ENCODE measurements at places on chromosomes 5 and 9. TPM values are rescaled to one million over a fixed set of nuclear protein-coding genes. Genes with fewer than 3 reads are reported as not detected.

Gene PLAC8L1
- polyA plus RNA-seq = not detected

Gene PROB1
- polyA plus RNA-seq = 0.51 TPM

Gene RICTOR
- 11.3 TPM for polyA plus RNA-seq

Gene OTP
- not detected for polyA plus RNA-seq

Gene IFNB1
- not detected for polyA plus RNA-seq

Gene MEIKIN
- not detected for polyA plus RNA-seq

Gene OR4F3
- polyA plus RNA-seq = not detected

Gene ARL15
- 19.1 TPM for polyA plus RNA-seq

Gene F2RL1
- 9.9 TPM for polyA plus RNA-seq

Gene ZFP2
- 0.63 TPM for polyA plus RNA-seq

Gene FSTL4
- not detected for polyA plus RNA-seq

Gene ZDHHC11B
- not detected for polyA plus RNA-seq

Gene IRX4
- not detected for polyA plus RNA-seq

Gene KIF20A
- 0.60 TPM for polyA plus RNA-seq

Gene CBY3
- not detected for polyA plus RNA-seq

Gene SLC34A3
- not detected for polyA plus RNA-seq

Gene MLANA
- not detected for polyA plus RNA-seq

Gene VCAN
- polyA plus RNA-seq = not detected

Gene CHSY3
- not detected for polyA plus RNA-seq

Gene PAEP
- not detected for polyA plus RNA-seq

Gene TTC33
- polyA plus RNA-seq = 17.0 TPM

Gene FCN1
- polyA plus RNA-seq = not detected

Gene CEL
- not detected for polyA plus RNA-seq

Gene CFAP77
- not detected for polyA plus RNA-seq

Measured in CD4-positive, CD25-positive, alpha-beta regulatory T cell (primary cell).